ENCODE measurements at places on chromosomes 7 and 10.

DNA sequence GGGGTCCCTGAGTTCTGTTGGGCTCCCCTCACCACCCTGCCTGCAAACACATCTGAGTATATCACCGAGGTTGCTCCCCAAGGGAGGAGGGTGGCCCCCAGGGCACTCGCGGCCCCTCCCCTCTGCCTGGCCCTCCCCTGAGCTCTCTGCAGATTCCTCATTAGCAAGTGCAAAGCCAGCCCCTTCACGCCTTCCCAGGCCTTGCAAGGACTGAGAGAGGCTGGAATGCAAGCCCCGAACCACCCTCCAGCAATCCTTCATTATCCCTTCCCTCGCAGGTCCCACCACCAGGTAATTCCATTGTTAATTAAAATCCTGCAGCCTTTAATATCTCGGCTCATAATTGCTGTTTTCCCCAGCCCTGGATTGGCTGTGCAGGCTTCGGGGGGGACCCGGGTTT lies 35.3 kb upstream of the MYL10 start:
- no peak for DNase-seq

GRCh38 chr7:135827391-135827790 lies 78.8 kb upstream of the FAM180A start:
- DNase-seq: no peak

- DNase-seq: no peak
Observed at GRCh38 chr7:1354661-1355567, 104.4 kb downstream of the MICALL2 start.

DNA sequence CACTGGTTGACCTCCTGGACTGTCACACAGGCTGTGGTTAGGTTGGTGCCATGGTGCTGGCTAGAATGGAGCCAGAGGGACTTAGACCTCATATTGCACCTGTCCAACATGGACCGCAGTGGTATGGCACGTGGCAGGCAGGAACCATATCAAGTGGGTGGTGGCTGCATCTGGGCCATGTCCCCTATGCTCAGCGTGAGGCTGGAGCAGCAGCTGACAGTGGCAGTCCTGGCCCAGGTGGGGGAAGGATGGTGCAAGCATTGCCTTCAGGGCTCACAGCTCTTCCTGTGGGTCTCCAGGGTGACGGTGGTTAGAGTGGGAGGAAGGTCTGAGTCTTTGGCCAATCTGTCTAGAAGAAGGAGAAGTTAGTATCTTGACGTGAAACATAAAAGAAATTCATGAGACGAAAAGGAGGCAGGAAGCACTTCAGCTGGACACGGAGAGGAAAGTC lies 54.5 kb upstream of the PFKFB3 start:
- no peak for DNase-seq

DNA sequence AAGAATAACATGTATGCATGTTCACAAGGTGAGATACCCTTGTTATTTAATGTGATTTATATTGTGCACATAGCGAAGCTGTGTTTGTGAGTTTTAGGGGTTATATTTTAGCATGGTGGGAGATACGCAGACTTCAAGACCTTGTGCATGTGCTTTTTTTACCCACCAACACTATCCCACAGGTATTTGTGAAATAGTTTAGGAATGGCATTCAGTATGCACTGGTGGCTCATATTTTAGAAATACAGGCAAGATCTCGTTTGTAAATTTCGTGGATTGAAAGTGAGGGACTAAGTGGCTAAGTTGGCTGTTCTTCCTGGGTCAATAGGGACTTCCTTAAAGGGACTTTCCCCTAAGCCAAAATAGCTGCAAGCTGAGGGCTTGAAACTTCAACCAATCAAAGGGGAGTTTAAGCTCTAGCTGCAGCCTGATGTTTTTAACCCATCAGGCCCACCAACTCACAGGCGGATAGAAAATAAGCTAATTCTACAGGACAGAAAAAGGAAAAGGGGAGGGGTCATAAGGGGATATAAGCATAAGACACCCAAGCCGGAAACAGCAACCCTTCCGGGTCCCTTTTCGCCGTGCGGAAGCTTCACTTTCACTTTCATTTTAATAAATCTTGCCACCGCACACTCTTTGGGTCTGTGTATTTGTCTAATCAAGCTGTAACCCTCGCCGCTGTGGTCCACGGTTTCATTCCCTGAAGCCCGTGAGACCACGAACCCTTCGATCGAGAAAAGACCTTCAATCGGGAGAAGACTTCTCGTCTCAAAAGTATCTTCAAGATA lies 291.0 kb downstream of the GPR158 start:
- DNase-seq: no peak

DNA sequence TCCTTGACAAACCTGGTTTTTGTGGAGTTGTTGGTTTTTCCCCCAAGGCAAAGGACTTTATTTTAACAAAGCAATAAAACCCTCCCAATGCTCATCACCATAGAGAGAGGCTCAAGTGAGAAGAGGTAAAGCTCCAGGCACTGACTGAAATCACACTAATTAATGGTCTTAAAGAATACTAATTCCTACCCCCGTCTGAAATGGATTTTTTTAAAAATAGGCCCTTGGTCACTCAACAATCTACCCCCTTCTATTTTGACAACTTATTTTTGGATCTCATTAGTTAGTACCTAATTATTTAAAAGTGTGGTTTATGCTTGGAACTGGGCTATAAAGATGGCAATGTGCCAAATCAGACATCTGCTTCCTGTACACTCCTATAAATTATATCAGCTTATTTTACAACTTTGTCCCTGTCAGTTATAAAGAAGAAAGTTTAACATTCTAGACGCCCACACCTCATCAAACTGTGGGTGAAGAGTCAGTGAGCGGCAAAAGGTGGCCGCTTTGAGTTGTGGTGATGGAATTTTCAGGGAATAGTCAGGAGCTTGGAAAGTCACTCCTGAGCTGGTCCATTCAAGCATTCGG lies 10.6 kb downstream of the GLI3 start:
- DNase-seq: no peak

DNA sequence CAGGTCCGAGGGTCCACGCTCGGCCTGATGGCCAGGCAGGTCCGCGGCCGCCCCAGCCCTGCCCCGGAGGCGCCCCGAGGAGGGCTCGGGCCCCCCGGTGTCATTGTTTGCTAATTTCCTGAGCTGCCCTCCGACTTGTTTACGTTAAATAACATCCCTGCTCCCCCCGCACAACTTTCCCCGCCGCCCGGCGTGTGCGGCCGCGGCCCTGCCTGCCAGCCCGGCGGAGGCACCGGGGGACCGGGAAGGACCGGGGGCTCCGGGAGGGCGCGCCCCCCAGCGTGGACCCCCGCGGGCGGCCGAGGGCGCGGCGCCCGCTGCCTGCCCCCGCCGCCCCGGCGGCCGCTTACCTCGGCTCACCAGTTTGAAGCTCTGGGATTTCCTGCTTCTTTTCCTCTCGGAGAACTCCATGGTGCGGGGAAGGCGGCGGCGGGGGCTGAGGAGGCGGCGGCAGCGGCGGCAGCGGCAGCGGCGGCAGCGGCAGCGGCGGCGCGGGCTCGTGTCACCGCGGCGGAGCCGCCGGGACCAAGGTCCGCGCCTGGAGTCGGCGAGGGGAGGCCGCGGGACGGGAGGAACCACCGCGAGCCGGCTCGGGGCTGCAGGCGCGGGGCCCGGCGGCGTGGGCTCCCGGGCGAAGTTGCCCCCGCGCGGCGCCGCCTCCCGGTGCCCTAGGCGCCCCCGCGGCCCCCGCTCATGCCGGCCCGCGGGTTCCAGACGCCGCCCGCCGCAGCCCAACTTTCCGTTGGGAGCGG lies 515 bp downstream of the BEND7 start:
- DNase-seq: no peak

DNA sequence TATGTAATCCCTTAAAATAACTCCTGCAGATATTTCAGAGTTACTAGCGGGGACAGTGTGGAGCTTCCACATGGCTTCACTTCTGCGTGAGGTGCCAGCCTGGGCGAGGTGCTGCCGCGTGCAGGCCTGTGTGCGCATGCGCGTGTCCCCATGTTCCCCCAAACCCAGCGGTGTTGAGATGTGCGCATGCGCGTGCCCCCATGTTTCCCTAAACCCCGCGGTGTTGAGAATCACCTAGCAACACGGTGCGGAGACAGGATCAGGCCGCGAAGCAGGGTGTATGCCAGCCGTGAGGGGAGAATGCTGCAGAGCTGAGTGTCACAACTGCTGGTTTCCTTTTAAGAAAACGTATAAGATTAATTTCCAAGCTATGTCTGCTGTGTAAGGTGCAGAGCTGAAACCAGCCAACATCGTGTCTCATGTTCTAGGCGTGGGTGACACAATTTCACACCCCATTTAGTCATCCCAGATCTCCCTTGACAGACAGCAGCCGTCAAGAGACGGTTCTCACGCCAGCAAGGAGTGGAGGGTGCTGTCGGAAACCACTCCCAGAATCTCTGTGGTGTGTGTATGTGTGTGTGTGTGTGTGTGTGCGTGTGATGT lies 71.9 kb upstream of the ADARB2 start:
- DNase-seq: no peak

- DNase-seq: no peak
Observed at GRCh38 chr7:140679186-140679585, 6.4 kb downstream of the ADCK2 start.

- no peak for DNase-seq
Observed at GRCh38 chr7:121510302-121510701, 114.2 kb upstream of the FAM3C start.

DNA sequence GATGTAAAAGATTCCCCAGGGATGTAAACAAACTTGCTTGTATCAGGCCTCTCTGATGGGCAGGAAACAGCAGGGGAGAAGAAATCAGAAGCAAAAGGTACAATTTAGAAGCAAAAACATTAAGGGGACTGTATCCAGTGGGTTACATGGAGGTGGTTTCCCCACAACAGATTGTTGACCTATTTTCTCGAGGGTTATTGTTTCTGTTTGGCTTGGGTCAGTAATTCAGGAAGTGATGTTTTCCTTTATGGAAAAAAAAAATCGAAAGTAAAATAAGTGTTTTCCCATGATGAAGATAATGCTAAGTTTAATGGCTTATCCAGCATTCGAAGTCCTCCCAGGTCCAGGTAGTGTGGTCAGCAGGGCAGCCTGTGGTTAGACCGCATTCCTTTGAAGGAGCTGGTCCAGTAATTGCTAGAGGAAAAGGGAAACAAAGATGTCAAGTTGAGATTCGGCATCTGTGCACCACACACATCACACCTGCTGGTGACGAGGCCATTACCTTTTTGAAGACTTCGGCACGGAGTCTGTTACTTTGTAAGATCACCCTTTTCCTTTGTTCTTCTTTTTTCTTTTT lies 37.3 kb upstream of the ADAM12 start:
- DNase-seq: no peak

- peak; percentile 67 for DNase-seq
Observed at GRCh38 chr10:125982260-125982948, 86.0 kb downstream of the FANK1 start.

- DNase-seq: no peak
Observed at GRCh38 chr7:132485600-132486273, 90.5 kb downstream of the PLXNA4 start.

DNA sequence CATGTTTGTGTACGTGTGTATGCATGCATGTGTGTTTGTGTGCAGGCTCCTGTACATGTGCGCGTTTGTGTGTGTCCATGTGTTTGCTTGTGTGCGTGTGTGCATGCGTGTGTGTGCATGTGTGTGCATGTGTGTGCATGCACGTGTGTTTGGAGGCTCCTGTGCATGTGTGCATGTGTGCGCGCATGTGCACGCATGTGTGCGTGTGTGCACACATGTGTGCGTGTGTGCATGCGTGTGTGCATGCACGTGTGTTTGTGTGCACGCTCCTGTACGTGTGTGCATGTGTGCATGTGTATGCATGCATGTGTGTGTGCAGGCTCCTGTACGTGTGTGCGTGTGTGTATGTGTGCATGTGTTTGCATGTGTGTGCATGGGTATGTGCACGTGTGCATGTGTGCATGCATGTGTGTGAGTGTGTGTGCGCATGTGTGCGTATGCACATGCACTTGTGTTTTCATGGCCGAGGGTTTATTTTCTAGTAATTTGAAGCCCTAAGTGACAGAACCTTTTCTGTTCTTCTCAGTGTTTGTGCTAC lies 59.2 kb downstream of the INPP5A start:
- no peak for DNase-seq

DNA sequence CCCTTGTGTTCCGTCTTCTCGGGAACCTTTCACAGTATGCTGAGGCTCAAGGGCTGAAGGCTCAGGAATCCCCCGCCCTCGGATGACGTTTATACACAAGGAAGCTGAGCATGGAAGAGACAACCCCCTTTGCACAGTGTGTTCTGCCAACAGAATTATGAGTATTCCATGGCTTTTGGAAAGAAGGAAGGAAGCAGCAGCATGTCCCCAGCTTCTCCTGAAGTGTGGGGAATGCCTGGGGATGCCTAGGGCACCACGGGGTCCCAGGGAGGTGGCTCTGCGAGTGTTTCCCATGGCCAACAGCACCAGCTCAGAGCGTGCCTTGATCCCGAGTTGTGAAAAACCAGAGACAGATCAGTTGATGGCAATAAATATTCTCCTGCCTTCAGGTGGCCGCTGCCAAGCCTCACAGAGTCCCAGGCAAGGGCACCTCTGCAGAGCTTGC lies 88.8 kb upstream of the DDC start:
- DNase-seq: no peak

Data from NCI-H460 (cell line).